Frontal cortex (tissue), 4 donors: ENCODE measurements at places on chromosomes 7 and 10.

DNA sequence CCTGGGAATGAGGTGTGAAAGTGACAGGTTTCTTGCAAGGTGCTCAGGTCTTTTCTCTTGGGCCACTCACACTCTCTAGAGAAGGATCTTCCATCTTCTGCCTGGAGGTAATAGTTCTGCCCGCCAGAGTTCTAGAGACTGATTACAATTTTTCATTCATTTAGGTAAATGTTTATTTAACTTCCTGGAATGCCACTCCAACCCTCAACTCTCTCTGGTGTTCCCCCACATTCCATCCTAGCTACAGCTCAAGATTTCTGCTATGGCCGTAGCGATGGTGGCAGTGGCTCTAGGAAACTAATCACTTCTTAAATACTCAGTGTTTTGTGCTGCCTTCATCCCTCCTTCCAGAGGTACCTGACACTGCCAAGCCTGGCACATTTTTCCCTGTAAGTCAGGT lies 174.6 kb downstream of the WDR11 start:
- no peak for DNase-seq

DNA sequence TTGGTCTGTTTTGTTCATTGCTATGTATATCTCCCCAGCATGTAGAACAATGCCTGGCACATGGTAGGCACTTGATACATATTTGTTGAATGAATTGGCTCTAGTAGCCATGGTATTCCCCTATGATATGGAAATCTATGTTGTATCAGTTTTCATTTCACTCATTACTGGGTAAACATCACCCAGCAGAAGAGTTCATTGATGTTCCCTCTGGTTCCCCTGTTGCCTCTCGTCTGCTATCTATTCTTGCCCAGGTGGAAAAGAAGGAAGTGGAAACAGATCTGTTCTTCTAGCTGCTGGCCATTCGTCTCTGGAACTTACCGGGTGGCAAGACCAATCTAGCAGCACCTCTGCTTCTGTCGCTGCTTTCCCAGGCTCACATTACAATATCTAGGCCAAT lies 71.5 kb downstream of the LRRC4 start:
- no peak for DNase-seq

GRCh38 chr7:2307690-2308107 lies 6.5 kb downstream of the SNX8 start:
- no peak for DNase-seq

DNA sequence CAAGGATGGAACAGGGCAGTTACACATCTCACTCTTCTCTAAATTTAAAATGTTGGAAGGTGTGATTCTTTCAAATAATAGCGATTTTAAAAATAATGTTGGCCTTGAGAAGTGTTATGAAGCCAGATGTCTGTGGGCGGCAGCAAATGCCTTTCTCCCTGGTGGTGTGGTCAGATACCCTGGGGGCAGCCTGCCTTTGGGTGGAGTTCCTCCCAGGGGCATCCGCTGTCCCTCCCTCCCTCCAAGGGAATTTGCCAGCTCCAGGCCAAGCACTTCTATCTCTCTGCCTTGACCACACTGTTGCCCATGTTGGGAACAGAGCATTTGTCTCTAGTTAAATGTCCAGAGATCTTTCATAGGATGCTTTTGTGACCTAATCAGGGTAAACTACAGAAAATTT lies 121.4 kb downstream of the POU6F2 start:
- DNase-seq, result no peak

DNA sequence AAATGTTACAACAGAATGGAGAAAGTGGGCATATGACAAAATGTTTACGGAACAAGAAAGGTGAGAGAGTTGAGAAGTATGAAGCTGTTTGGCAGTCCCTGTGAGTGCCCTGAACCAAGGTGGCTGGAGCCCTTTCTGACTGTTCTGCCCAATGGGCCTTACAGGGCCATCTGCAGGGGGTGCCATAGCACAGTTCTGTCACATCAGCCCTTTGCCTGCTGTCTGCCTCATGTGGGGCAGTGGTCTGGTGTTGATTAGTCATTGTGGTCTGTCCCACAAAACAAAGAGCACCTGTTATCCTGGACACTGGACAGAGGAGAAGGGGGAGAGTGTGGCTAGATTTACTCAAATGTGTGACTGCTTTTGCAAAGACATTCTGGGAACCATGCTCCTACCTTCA lies 51.5 kb upstream of the OSBPL3 start:
- DNase-seq, result no peak

DNA sequence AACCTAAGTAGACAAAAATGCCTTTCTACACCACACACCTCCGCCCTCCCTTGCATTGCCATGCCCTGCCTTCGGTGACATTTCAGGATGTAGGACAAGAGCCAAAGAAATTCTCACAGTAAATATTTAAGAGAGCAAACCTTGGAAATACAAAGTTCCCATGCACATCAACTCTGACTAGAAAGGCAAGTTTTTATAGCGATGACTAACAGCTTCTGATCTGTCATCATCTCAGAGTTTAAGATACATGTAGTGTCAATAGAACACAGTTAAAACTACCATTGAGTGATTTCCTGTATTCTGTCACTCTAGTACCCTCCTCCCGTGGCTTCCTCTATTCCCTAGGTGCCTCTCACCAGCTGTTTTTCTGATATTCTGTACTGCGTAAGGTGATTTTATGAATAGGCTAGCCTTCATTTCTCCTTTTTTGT lies 20.7 kb downstream of the SLC16A9 start:
- DNase-seq, result no peak

- DNase-seq, result no peak
Measured at GRCh38 chr7:12805518-12805928, 118.1 kb downstream of the ARL4A start.

- DNase-seq, result no peak
Measured at GRCh38 chr7:46791188-46791587, 790.7 kb downstream of the TNS3 start.

- DNase-seq, result no peak
Measured at GRCh38 chr7:134660242-134660785, 13.7 kb downstream of the BPGM start.

GRCh38 chr7:4612939-4613841 lies 68.9 kb upstream of the FOXK1 start:
- no peak for DNase-seq

DNA sequence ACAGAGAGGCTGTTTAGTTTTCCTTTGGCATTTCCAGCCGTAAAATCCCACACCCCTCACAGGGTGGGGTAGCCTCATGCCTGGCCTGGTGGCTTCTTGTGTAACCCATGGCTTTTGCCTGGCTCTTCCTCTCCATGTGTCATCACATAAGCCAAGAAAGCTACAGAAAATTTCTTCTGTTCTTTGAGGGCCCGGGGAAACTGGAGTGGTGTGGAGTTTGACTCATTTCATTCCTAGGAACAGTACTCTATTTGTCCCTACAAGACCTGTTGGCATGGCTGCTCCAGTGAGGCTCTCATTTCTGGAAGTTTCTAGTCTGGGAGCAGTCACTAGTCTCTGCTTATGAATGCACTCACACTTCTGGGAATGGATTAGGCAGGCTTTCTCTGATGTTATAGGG lies 523.9 kb downstream of the SUGCT start:
- no peak for DNase-seq

- DNase-seq, result no peak
Measured at GRCh38 chr10:70121281-70121949, 11.2 kb downstream of the AIFM2 start.

GRCh38 chr10:35192645-35193249 lies 66.1 kb downstream of the CREM start:
- DNase-seq, result no peak

GRCh38 chr7:150719436-150719835 lies 3.0 kb downstream of the GIMAP1 start:
- peak; percentile 16 for DNase-seq

DNA sequence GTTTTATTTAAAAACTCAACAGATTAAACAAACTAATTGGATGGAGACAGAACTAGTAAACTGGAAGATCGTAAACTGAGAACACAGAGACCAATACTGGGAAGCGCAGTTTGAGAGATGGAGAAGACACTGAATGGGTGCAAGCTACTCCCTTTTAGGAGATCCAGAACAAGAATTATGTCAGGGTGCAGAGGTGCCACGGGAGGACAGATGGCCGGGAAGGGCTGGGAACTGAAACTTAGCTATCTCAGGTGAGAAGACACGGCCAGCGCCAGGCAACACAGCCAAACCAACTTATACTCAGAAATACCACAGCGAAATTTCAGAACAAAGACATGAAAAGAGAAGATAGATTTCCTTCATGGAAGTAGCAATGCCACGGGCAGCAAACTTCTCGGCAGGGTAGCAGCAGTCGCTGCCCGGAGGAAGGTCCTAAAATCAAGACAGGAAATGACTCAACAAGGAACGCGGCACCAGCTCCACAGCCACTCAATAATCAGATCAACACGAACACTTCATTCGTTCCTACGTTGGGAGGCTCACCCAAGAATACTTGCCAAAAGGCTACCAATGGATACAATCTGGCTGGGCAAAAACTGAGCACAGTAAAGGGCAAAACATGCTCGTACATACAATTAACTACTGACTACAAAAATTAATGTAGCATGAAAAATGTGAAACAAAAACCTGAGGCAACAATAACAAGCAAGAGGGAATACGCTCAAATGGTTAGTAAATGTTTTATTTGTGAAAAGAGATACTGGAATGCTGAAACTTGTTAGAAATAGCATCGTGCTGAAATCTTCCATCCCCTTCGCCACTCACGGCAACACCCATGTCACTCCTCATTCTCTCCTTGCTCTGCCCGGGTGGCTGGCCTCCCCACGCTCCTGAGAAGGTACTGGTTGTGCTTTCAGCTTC lies 2.2 kb upstream of the LRRC27 start:
- DNase-seq, result peak; percentile 10

- DNase-seq, result no peak
Measured at GRCh38 chr7:2967253-2967652, 76.4 kb downstream of the CARD11 start.

- DNase-seq, result no peak
Measured at GRCh38 chr7:81062755-81063154, 143.9 kb upstream of the SEMA3C start.

DNA sequence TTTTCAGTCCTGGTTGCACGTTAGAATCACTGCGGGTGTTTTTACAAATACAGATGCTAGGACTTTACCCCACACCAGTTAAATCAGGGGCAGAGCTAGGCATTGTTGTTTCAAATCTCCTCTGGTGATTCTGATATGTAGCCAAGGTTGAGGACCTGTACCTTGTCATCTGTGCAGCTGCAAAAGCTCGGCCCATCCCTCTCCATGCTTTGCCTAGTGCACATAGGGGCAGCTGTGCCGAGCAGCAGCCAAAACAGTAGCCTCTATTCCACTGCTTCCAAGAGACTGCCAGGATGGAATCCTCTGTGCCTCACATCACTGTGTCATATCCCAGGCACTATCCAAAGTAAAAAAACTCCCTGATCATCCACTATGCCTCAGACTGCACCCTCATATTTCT lies 181.3 kb downstream of the CDK14 start:
- DNase-seq, result no peak

DNA sequence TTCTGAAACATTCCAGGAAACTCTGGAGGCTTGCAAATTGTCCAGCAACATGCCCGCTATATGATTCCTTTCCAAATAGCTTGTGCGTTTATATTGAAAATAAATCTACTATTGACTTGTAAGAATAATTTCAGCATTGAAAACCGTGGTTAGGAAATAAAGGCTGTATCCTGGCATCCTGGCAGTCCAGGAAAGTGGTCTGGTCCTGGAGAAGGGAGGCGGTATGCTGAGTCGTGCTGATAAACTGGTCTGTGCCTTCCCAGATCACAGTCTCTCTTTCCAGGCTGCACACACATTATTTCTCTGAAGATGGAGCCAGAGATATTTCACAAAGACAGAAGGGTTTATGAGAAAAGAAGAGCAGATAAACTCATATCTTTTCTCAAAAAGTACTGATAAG lies 350.1 kb upstream of the COBL start:
- no peak for DNase-seq

DNA sequence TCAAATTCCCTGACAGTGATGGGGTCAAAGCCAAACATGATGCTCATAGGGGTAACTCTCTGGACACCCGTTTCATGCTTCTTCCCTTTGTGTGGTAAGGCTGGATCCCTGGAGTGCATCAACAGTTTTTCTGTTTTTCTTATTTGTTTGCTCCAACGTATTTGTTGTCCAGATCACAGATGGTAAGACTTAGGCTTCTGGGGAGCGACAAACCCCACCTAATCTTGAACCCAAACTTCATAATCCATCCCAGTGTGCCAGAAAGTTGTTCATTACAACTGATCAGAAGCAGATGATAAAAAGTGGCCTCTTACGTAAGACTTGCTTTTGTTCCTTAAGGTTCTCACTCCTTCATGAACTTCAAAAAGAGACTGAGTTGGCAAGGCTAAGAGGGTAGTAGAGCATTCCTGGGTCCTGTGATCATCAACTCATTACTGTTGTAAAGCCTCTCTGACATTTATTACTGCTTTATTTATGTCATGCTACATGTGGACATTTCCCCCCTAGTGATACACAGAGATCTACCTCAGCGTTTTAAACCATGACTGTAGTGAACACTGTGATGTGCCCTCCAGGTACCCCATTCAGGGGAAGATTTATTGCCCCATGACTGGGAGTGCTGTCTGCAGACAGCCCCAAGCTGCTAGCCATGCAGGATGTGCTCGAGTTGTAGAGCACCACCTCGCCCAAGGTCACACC lies 125.6 kb downstream of the CCDC71L start:
- DNase-seq, result no peak

GRCh38 chr10:112637901-112638300 lies 190.9 kb downstream of the VTI1A start:
- DNase-seq, result no peak

DNA sequence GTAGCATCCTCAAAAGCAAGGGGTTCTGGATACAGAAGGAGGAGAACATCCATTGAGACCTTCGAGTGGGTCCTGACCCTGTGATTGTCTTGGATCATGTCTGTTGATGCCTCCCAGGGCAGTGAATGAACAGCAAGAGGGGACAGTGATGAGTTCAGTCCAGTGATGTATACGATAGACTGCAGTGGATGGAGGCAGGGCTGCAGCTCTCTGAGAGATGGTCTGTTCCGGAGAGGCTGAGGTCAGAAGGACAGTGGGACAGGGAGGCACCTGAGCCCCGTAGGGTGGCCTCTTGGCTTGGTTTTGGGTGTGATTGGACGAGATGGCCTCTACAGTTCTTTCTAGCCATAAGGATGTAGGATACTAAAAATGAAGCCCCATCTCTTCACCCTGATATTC lies 280.4 kb downstream of the CAMK1D start:
- DNase-seq, result no peak

DNA sequence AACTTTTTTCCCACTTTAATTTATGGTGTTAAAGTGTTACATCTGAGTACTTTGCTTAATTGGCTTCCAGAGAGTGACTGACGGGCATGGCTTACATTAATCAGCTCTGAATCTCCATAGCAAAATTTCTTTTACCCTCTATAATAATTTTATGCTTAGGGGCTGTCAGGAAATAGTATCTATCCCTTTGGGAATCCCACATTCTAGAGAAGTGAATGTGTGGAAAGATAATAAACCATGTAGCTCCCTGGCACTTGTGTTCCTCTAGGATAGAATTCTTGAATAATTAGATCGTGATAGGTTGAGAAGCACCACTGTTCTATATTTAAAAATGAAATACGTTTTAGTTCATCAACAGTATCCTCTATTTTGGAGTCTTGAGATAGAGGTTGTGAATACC lies 89.6 kb downstream of the DNAJB9 start:
- DNase-seq, result no peak

- DNase-seq, result no peak
Measured at GRCh38 chr10:11822026-11822756, 965 bp upstream of the PROSER2 start.
